ENCODE measurements at places on chromosomes 4 and X. TPM values are rescaled to one million over a fixed set of nuclear protein-coding genes. Genes with fewer than 3 reads are reported as not detected.

- DNase-seq, result no peak
Observed at GRCh38 chr4:17033025-17033767, 134.8 kb upstream of the LDB2 start.

- peak; percentile 91 for DNase-seq
Observed at GRCh38 chr4:26206339-26206738, 114.5 kb upstream of the RBPJ start.

DNA sequence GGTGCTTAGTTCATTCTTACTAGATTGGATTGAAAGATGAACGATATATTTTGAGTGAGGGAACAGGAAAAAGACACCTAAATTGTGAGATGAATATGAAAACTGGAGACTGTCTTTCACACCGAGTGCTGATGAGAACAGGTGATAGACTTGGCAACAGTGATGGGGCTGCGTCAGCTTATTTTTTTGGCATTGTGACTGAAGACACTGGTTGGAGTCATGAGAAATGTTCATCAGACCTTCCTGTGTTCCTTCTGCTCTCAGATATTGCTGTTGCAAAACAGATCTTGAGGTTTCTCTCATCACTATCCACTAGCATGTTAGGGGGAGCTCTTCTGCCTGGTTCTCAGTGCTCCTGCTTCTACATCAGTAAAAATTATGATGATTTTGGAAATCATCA is 124.2 kb upstream of the KCNIP4 start:
- no peak for DNase-seq

DNA sequence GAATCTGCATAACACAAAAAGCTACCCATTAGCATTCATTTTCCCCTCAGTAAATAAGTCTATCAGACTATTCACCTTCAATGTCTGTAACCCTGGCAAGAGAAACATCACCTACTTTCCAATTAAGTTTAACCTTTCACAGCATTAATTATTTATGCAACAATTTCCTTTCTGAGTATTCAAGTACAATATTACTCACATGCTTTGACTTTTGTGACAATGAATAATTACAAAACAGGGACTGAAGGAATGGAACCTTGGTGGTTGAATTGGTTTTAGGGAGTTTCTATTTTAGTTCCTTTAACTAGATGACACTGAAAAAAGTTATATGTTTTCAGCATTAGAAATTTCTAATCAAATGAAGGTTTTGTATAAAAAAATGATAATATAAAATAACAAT is 932.3 kb upstream of the EPHA5 start:
- DNase-seq, result no peak

GRCh38 chr4:82865592-82865991 is 25.4 kb downstream of the SEC31A start:
- DNase-seq, result no peak

The CLCN5 gene
- polyA plus RNA-seq, result 108 TPM

The WNK3 gene
- 2.0 TPM for polyA plus RNA-seq

The GIMD1 gene
- not detected for polyA plus RNA-seq

DNA sequence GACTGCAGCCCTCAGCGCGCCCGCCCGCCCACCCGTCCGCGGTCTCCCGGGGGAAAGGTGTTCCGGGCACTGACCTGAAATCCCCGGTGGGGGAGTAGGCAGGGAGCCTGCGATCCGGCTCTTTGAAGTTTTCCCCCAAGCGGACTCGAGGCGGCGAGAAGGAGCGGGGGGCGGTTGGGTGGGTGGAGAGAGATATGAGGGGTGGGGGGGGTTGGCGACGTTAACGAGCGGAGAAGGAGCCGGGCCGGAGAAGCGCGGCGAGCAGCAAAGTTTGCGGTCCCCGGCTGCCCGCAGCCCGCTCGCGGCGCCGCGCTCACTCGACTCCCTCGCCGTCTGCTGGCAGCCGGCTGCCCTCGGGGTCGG is 636 bp downstream of the BCOR start:
- no peak for DNase-seq

GRCh38 chr4:84661191-84661939 is 78.4 kb downstream of the CDS1 start:
- no peak for DNase-seq

GRCh38 chrX:66920296-66920695 is 281.4 kb upstream of the EDA2R start:
- no peak for DNase-seq

- no peak for DNase-seq
Observed at GRCh38 chr4:137212601-137213000, 319.7 kb downstream of the PCDH18 start.

DNA sequence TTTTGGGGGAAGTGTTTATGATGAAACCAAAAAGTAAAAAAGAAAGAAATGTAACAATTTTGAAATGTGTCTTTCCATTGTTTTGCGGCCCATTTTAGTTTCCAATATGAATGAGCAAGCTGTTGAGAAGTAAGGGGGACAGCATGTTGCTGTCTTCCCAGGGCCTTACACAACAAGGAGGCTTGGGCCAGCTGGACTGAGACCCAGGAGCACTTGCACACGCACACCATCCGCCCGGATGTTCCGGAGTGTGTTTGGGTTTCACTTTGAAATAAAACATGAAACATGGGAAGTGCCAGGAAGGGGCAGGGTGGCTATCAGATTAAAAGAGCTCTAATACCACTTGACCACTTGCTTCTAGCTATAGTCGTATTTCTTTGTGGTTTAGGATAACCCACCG is 144.4 kb downstream of the NHS start:
- DNase-seq, result peak; percentile 25

DNA sequence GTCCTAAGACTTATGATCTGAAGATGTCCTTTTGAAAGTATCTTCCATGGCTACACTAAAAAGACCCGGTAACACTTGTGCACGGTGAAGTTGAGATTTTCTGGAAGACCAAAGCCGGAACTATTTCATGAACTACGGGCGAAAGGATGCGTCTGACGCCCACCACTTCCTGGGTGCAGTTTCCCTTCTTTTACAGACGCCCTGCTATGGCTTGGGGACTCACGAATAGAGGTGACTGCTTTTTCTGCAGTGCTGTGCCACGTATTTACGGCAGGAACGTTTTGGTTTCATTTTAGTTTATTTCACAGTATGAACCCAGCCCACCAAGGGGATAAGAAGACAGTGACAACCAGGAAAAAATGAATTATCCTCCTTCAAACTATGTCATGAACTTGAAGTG is 180.4 kb downstream of the AFAP1 start:
- DNase-seq, result no peak

DNA sequence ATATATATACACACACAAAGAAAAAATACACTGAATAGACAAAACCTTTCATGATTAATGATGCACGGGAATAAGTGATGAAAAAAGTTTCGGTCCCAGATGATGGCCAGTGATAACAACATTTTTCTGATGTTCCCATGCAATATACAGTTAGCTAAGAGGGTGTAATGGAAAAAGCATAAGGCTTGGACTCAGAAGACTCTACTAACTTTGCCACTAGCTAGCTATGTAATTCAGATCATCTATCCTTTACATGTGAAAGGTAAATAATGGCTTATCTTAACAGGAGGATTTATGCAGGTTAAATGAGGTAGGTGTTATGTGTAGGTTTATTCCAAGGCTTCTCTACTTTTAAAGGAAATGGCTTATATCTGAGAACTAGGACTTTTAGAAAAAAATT is 4.3 kb downstream of the RPS3A start:
- no peak for DNase-seq

DNA sequence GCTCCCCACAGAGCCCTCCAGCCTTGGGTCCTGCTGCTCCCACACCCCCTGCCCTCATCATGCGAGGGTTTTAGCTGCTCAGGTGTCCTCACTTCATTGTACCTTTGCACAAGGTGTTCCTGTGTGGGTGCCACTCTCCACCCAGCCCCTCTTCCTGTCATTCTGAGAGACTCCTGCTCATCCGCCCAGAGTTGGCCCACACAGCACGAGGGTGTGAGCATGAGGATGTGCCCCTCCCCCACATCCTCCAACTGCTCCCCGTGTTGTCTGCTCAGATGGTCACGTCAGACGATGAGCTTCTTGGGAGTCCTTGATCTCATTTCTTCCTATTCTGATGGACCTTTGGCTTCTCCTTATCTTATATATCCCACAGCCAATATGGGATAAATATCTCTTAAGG is 53.2 kb downstream of the HTT-AS start:
- DNase-seq, result no peak

DNA sequence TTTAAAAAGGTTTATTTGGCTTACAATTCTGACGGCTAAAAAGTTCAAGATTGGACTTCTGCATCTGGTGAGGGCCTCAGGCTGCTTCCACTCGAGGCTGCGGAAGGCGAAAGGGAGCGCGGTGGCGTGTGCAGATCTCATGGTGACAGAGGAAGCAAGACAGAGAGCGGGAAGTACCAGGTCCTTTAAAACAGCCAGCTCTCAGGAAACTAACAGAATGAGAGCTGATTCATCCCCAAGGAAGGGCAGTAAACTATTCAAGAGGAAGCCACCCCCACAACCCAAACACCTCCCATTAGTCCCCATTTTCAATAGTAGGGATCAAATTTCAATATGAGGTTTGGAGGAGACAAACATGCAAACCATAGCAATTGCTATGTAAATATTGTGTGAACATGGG is 2144.2 kb upstream of the AGA start:
- no peak for DNase-seq

- DNase-seq, result no peak
Observed at GRCh38 chr4:171880136-171880535, 66.9 kb downstream of the GALNTL6 start.

- no peak for DNase-seq
Observed at GRCh38 chr4:101850698-101851097, 60.2 kb downstream of the BANK1 start.

The MAGEA8 gene
- polyA plus RNA-seq, result 0.10 TPM

The IL3RA gene
- polyA plus RNA-seq, result 19.4 TPM

GRCh38 chr4:7030856-7031255 is 12.3 kb upstream of the TADA2B start:
- DNase-seq, result no peak

DNA sequence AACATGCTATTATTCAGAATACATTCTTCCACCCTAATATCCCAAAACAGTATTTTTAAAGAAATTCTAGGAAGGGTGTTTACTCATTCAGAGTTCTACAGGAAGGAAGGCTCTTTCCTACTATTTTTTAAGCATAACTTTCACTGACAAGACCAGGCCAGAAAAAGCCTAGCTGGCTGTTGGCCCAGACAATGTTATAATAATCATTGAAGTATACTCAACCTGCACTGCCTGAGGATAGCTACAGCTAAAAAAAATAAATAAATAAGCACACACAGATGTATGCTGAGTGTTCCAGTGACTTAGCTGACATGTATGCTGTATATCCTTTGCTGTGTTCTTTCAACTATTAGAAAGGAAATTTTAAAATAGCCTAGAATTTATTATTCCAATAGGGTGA is 145.8 kb upstream of the SPRY1 start:
- DNase-seq, result peak; percentile 85

- DNase-seq, result no peak
Observed at GRCh38 chr4:109989044-109989443, 76.4 kb downstream of the EGF start.

DNA sequence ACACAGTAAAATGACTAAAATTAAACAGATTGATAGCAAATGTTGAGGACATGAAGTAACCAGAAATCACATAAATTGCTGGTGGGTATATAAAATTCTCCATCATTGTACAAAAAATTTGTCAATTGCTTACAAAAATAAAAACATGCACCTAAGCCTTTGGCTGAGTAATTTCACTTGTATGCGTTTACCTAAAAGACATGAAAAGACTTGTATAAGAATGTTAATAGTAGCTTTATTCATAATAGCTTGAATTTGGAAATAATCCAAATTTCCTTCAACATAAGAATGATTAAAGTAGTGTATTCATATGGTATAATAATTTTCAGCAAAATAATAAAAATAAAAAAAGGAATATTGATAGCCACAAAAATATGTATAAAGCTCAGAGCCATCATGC is 37.7 kb downstream of the PDHA2 start:
- no peak for DNase-seq

The OCRL gene
- polyA plus RNA-seq, result 11.0 TPM

The ALAS2 gene
- polyA plus RNA-seq, result 14.7 TPM

GRCh38 chr4:56821381-56822243 is at the start of gene SPINK2:
TSS of gene SPINK2 (minus strand) at chr4:56821701. CDS start at chr4:56821662, 39 bp downstream.
- no peak for DNase-seq

DNA sequence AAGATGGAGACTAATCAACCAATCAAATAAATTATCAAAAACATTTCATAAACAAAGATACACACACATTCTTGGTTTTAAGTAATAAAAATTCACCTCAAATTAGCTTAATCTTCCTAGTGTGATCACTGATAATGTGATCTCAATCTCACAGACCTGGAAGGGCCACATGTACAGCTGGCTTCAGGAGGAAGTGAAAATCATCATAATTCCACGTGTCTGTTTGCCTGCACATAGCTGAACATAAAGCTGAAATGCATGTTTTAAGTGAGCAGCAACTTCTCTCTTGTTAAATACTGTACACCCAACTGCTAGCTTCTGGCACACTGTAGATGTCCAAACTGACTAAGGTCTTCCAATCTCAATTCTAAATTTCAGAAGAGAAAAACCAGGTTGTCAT is 53.8 kb downstream of the ARHGAP6 start:
- DNase-seq, result no peak

- DNase-seq, result peak; percentile 83
Observed at GRCh38 chr4:30718021-30718542, 2.1 kb upstream of the PCDH7 start.

DNA sequence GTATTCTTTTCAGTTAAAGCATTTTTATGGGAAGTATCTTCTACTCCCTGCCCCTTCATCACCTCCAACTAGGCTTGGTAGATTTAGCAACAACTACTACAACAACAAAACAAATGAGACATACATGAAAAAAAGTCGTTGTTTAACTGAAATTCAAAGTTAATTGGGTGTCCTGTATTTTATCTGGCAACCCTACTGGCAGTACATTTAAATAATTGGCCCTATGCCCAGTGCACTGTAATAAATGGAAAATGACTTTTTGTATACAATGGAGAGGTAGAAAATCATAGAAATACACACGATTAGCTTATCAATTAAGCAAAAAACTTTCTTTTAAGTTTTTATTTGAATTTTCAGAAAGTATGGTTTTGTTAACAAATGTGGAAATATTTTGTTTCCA is 21.4 kb upstream of the CLGN start:
- DNase-seq, result no peak

DNA sequence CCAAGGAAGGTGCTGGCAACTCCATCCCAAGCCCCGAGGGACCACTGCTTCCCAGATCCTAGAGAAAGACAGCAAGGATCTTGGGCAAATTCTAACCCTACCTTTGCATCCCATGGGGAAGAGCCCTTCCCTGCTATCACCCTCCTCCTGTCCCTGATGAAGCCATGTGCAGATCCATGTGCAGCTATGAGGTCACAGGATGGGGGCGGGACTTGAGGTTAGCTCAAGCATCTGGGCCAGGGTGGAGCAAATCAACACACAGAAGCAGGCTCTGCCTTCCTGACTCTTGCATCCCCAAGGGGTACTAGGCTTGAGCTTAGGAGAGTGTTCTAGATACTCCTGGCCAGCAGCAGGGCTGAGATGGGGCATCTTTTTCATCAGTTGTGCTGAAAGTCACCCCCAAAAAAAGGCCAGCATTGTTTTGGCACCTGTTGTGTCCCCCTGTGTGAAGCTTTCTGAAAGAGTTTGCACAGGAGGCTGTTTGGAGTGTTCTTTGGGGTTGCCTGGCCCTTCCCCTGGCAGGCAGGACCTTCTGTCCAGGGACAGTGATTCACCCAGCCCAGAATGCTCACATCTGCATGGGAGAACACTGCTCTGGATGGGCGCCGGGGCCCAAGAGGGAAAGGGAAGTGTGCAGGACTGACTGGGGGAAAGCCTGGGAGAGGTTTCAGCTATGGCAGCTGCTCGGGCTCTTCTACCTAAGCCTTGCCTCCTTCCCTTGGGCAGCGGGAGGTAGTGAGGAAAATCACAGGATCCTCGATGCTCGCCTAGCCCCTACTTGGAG is 50.8 kb downstream of the PRPS1 start:
- DNase-seq, result no peak

The ODAPH gene
- polyA plus RNA-seq, result not detected

GRCh38 chrX:10282490-10282889 is 125.7 kb downstream of the CLCN4 start:
- DNase-seq, result no peak

The TBC1D9 gene
- polyA plus RNA-seq, result 15.8 TPM
